Lower leg skin (tissue), 4 donors: ENCODE measurements at places on chromosomes 1 and 21.
A peak's percentile ranks its signal among the peaks of the same experiment; 100 is the strongest.

DNA sequence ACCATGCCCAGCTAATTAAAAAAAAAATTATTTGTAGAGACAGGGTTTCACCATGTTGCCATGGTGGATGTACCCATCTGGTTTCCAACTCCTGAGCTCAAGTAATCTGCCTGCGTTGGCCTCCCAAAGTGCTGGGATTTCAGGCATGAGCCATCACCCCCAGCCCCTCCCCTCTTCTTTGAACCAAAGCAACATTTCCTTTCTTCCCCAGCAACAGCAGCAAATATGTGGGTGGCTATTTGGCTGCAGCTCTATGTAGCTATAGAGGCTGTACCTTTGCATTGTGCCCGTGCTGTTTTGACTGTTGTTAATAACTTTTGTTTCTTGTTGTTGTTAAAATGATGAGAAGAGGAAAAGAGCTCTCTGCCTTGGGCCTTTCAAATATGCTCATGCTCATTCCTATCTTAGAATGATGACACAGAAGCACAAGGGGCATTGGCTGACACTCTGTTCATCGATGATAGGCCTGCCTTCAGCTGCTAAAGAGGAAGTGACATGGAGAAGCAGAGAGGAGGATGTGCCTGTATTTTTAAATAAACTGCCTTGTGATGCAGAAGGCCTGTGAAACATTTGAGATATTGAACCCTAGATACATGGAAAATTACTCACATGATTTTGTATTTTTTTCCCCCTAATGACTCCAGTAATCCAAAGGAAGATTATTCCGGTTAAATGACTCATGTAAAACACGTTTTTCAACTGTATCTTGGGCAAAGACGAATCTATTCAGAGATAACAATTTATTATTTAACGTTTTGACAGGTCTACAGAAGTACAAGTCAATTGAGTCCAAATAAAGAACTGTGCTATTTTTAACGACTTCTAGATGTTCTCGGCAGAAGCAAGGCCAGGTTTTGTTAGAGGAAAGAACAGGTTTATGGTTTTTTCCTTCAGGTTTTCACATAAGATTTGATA is 20.5 kb upstream of the XPR1 start:
- no peak for DNase-seq

- no peak for DNase-seq
Observed at GRCh38 chr1:14654554-14654953, 56.1 kb downstream of the KAZN start.

DNA sequence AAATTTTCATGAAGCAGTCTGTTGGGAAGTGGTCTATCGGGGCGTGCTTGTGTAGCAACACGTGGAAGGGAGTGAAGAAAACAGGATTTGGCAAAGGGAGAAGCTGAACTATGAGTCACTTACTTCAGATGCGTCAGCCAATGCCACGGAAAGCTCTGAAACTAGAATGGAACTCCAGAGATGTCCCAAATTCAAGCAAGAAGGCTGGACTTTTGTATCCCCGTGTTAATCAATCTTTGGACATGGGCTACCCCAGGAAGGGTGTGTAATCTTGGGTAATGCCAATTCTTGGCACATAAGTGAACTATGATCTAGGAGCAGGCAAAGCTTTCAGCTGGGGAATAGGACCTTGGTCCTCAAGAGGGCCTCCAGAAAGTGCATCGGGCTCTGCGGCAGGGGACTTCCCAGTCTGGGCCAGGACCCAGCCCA is 102.6 kb downstream of the ADSS2 start:
- peak; percentile 65 for DNase-seq

DNA sequence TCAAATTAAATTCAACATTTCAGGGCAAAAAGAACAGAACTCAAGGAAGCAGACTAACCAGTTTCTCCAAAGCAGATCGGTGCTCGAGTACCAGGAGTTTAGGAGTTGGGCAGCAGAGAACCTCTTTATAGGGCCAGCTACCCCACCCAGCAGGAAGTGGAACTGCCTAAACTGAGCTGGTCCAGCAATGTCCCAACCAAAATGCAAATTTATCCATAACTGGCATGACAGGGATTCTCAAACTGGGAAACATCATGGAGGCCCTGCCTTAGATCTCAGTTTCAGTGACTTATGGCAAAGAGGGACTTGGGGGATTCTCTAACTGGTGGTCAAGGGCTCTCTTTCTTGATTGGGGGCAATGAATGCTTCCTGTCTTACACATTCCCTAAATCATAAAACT is at the start of gene SPRR2B:
Gene SPRR2B, minus strand, starts transcription at position 101 of the 400 bp plus-strand sequence. CDS start 772 bp downstream, outside the sequence.
- DNase-seq: no peak

DNA sequence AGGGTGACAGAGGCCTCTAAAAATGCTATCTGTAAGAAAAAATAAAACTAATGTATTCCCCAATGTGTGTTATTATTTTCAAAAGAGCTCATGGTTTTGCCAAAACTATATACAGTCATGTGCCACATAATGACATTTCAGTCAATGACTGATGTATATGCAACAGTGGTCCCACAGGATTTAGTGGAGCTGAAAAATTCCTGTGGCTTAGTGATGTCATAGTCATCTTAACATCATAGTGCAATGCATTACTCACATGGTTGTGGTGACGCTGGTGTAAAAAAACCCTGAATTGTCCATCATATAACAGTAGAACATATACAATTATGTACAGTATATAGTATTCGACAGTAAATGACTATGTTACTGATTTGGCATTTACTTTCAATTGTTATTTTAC is 172.4 kb downstream of the CACNA1E start:
- no peak for DNase-seq

- DNase-seq: no peak
Observed at GRCh38 chr1:54402896-54403295, 3.3 kb downstream of the SSBP3 start.

DNA sequence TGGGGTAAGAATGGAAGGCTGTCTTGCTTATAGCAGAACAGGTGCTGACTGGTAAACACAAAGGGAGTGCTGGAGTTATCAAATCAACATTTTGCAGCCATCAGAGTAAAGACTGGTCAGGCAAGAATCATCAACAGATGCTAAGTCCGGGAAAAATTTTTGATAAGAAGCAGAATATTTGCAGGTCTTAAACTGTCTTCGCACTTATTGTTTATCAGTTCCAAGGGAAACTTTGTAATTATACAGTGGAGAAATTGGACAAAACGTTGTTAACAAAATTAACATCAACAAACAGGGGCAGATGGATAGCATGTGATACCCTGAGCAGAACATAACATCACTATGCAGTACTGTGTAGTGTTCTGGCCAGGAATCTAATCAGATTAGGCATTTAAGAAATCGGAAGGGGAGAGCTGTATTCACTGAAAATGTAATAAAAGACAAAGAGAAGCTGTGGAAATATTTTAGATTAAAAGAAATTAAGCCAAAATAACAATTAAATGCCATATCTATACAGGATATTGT is 127.1 kb downstream of the DAB1 start:
- no peak for DNase-seq

- DNase-seq: no peak
Observed at GRCh38 chr21:15557925-15558324, 171.9 kb upstream of the USP25 start.

DNA sequence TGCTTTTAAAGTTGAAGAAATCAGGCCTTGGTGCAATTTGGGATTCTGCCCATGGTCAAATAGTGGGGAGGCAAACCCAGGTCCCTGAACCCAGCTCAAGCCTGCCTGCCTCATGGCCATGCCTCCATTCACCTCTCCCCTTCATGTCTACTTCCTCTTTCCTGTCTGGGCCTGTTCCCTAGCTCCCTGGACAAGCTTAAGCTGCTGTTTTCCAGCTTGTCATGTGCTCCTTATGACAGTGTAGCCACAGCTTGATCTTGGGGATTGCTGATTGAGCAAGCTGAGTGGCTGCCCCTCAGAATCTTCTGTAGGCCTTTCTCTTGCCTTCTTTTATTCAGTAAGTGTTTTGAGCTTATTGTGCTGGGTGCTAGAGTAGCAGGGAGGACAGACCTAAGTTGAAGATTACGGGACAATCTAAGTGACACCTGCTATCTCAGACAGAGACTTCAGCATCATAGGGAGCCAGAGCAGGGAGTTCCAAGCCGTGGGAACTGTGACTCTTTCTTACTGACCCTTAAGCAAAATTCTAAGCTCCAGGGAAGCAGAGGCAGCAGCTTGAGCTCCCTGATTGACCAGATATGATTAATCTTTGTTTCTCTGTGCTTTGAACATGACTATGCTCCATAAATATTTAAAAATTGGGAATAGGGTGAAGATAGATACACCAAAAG is 520 bp upstream of the MR1 start:
- DNase-seq: peak; percentile 67

DNA sequence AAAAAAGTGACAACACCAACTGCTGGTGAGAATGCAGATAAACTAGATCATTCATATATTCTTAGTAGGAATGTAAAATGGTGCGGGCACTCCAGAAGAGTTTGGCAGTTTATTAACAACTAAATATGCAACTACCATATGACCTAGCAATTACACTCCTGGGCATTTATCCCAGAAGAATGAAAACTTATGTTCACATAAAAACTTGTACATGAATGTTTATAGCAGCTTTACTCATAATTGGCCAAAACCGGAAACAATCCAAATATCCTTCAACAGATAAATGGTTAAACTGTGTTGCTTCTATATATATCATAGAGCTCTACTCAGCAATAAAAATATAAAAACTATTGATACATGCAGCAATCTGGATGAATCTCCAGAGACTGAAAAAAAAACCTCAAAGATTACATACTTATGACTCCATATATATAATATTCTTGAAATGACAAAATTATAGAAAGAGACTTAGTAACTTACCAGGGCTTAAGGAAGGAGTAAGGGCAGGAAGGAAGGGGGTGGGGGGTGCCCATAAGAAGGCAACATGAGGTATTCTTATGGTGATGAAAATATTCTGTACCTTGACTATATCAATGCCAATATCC is 99.9 kb downstream of the KCNH1 start:
- DNase-seq: no peak

DNA sequence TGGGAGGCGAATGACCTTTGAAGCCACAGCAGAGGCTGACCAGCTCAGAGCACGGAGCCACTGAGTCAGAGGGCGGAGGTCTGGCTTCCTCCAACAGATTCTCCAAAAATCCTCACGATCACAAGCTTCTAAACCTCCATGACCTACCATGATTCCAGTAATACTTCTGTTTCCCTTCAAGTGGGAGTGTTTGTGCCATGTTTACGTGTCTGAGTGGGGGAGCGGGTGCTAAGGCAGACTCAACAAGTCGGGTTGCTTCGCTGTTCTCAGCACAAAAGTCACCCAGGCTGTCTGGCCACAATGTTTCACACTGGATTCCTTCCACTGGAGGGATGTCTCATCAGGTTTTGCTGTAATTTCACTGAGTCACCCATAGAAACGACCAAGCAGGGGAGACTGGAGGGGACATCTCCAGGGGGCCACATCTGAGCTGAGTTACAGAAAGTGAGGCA is 86.2 kb downstream of the SLC66A1 start:
- no peak for DNase-seq

GRCh38 chr1:244394826-244395765 is 56.6 kb downstream of the ADSS2 start:
- DNase-seq: peak; percentile 65

DNA sequence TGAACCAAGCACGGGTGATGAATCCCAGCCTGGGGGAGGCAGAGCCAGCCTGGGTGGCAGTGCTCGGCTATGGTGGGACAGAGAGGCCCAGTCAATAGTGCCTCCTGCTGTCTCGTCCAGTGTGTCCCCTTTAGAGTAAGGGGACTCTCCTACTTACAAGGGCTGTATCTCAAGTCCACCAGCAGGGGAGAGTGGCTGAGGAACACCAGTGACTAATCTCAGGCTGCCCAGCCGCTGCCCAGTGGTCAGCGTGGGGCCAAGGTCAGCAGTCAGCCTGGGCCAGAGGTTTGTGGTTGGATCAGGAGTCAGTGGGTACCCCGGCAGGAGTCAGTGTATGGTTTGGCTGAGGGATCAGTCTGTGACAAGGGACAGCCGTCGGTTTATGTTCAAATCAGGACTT is 109.2 kb upstream of the RUNX3 start:
- DNase-seq: no peak

DNA sequence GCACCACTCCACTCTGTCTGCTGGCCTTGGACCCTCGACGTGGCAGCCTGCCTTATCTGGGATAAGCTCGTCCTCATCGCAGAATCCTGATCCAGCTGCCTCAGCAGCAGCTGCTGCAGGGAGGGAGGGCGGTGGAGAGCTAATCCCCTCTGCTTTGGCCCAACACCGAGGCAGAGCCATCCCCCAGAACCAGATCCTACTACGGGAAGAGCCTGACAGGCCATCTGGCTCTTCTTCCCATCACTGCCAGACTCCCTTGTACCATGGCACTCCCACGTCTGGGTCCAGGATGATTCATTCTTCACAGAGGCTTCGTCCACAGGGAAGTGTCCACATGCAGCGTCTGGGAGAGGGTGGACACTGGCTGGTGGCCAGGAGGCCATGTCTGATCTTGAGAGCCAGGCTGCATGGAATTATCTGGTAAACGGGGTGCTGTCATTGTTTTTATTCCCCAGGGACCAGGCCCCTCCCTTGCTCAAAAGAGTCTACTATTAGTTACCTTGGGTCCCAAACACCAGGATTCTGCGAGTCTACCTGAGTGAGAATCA is 14.6 kb upstream of the PKP1 start:
- DNase-seq: peak; percentile 44

DNA sequence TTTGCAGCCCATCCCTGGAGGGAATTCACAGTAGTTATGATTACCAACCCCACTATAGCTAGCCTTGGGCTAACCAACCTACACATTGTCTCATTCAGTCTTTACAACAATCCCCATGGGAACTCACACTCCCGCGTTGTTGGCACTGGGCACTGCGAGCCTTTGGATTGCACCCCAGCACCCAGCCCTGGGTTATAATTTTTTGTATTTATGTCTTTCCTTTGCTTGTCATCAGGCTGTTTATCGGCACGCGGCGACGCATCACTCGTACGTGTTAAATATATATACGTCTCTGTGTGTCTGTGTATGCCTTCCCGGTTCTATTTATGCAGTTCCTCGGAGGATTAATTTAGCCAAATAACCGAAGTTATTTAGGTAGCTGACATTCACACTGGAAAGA is 47.2 kb upstream of the IGSF21 start:
- DNase-seq: no peak

- DNase-seq: no peak
Observed at GRCh38 chr1:185961664-185962063, 227.5 kb downstream of the HMCN1 start.

DNA sequence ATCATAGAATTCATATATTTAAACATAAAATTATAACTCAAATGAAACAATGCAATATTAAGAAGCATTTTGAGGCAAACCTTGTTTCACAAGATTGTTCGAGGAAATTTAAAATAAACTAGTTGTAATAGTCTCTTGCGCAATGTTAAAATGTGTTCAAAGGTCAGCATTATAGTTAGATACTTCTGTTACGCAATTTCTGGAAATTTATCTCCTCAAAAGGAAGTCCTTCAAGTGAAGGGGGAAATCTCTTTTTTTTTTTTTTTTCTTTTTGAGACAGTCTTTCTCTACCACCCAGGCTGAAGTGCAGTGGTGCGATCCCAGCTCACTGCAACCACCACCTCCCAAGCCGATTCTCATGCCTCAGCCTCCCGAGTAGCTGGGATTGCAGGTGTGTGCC is 52.1 kb downstream of the FMO4 start:
- no peak for DNase-seq

GRCh38 chr1:231631717-231632116 is 5.1 kb downstream of the DISC1 start:
- no peak for DNase-seq
